WTC11 (cell line): ENCODE measurements at places on chromosomes 13 and 19.

DNA sequence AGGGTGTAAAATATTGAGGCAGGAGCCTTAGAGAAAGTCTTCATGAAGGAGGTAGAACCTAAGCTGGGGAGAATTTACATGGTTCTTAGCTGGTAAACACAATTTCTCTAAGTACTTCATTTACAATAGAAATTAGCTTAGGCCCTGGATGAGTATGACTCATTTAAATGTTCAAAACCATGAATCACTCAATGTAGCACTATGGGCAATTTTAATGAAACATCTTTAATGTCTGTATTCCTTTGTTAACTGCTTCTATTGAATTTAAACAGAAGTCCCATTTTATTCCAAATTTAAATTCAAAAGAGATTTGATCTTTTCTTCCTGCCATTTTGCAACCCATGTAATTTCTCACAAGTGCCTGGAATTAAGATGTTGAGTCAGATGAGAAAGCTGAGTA lies 252.1 kb downstream of the RFC3 start:
- DNase-seq = no peak

GRCh38 chr13:65260946-65261891 lies 1968.9 kb downstream of the PCDH9 start:
- no peak for DNase-seq

- DNase-seq = peak; percentile 69
These were observed 11.0 kb downstream of the ZNF552 start for GRCh38 chr19:57803594-57804325.

DNA sequence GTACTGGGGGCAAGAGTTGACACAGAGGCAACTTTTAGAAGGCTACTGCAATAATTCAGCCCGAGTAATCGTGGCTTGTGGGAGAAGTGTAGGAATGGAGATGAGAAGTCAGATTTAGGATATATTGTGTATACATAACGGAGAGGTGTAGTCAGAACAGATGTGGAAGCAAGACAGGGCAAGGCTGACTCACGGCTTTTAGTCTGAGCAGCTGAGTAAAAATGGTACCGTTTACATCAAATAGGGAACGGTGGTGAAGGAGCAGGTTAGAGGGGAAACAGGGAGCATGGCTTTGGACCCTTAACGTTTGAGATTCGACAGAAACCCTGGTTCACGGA lies 796 bp upstream of the LSM14A start:
- DNase-seq = no peak

DNA sequence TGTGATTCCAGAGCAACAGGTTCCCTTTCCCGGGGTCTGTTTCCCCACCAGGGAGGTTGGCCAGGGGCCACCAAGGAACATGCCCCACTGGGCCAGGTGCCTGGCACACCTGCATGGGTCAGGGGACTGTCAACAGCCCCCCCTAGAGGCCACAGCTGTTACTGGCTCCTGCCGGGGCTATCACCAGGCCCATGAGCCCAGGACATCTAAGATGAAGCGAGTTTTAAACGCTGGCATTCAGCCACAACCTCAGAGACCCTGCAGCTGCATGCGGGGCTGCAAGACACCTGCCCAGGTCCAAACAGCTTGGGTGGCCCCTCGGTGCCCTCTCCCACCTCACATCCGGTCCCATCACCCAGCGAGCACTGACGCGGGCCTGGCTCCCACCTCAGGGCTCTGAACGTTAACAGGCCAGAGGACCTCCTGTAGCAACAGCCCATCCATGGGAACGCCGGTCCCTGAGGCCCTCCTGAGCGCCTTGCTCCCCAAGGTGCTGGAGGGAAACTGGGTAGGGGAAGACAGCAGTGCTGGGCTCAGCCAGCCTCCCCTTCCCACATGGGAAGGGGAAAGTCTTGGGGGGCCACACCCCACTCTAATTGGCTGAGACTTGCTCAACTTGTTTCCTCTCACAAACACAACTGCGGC lies 12.0 kb downstream of the KHSRP start:
- DNase-seq = peak; percentile 87

DNA sequence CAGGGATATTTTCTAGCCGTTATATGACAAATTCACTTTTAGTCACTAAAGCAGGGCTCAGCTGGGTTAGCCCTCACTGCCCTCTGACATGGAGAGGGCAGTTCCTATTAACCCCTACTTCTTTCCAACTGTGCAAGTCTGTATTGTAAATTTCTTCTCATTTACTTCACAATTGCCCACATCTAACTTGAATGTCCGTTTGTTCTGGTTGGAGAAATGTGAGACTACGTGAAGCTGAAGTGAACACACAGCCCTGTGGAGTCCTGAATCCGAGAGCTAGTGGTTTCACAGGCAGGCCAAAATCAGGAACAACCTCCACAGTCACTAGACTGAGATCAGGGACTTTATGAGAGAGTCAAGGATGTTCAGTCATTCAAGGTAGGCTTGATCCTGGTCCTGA lies 4.4 kb upstream of the MYO16 start:
- DNase-seq = no peak

GRCh38 chr19:35207391-35207871 lies 21.1 kb downstream of the FAM187B start:
- DNase-seq = no peak

GRCh38 chr13:67223024-67223423 lies 7.1 kb downstream of the PCDH9 start:
- no peak for DNase-seq

GRCh38 chr19:3304871-3305423 lies 61.4 kb upstream of the NFIC start:
- peak; percentile 81 for DNase-seq

GRCh38 chr13:102555914-102556553 lies 40.8 kb upstream of the TPP2 start:
- no peak for DNase-seq

- DNase-seq = no peak
These were observed 4.8 kb downstream of the B3GLCT start for GRCh38 chr13:31204592-31204991.

- no peak for DNase-seq
These were observed 22.7 kb downstream of the ADPRHL1 start for GRCh38 chr13:113430378-113431110.

DNA sequence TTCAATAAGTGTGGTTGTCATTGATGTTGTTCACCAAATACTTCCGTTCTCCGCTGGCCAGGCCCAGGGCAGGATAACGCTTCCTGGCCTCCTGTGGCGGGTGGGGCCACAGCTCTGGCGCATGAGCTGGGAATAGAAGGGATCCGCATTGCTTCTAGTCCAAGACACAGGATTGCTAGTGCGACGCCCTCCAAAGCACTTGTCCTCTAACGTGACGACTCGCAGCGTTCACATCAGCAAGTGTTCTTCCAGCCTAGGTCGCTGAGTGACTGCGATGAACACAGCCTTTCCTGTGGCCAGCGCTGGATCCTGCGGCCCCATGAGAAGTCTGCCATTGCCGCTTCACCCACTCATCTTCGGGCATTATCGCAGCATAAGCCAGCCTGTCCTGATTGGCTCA lies 39.4 kb downstream of the VSTM2B start:
- DNase-seq = no peak

GRCh38 chr19:43748205-43748594 lies 6.6 kb downstream of the SMG9 start:
- DNase-seq = no peak

DNA sequence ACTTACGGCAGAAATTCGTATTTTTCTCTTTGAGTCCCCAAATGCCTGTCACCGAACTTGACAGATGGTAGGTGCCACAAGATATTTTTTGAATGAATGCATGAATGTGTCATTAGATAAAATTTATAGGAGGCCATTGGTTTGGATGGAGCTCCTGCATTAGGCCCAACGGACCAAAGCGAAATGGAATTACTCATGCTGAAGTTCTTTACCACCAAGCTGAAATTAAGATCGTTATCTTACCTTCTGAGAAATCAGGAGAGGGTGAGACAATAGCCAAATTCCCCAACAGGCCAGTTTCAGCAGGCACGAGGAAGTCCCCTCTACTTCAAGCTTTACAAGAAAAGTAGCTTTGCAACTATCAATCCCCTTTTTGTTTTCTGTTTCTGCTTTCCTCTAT lies 452.5 kb upstream of the ARGLU1 start:
- no peak for DNase-seq

GRCh38 chr13:52446265-52446664 lies 4.2 kb downstream of the VPS36 start:
- no peak for DNase-seq

GRCh38 chr19:29576761-29577648 lies 29.1 kb upstream of the POP4 start:
- DNase-seq = no peak

DNA sequence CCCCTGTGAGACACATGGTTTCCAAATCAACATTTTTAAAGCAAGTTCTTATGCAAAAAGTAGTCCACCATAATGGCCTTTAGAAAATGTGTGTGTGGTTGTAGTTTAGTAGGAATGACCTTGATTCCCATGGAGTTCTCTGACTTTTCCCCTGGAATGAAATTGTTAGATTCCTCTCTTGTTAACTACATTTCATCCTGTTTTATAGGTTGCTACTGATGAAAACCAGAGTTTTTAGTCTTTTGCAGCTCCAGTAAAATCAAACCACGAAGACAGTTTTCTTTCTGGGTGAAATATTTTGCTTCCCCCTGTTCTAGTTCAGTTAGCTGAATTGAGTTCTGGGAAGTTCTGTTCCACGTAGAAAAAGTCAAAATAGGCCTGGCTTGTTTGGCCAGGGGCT lies 107.7 kb downstream of the RAB20 start:
- DNase-seq = no peak

- no peak for DNase-seq
These were observed 2.6 kb downstream of the PPP5C start for GRCh38 chr19:46349311-46349993.
